ENCODE measurements at places on chromosomes 7 and 10. TPM values are rescaled to one million over a fixed set of nuclear protein-coding genes. Genes with fewer than 3 reads are reported as not detected.

DNA sequence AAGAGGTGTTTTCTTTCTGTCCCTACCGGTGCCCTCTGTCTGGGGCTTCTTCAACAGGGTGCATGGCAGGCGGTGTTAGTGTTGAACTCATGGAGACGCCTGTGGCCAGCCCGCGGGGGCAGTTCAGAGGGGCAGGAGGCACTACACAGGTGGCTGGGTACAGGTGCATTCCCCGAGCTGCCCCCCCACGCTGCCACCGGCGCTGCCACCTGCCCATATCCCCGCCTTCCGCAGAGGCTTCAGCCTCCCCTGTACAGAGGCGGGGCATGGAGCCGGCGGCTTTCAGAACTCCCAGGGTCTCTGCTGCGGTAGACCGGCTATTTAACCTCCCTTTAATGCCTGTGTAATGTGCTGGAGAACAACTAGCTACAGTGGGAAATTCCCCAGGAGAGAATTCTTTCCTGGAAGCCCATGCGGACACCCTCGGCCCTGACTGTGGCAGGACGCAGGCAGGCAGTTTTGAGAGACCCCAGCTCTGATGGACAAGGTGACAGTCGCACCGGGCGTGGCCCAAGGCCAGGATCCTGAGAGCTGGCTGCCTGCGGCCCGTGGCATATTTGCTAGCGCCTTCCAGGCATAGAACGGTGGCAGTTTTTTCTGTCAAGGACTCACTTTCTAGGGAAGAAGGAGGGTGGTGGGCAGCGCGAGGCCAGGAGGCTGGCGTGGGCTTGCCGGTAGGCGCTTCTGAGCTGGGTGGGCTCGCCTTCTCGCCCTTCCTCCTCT is 53.7 kb upstream of the ZNF32 start:
- no peaks in the 10 kb centered on the region for H3K36me3 ChIP-seq
- H3K27me3 ChIP-seq, result peaks cover 3% of the 10 kb centered on the region
- DNase-seq, result no peak
- H3K4me3 ChIP-seq, result no peak overlapping the region

ITIH5 gene
- total RNA-seq, result 3.9 TPM

DNA sequence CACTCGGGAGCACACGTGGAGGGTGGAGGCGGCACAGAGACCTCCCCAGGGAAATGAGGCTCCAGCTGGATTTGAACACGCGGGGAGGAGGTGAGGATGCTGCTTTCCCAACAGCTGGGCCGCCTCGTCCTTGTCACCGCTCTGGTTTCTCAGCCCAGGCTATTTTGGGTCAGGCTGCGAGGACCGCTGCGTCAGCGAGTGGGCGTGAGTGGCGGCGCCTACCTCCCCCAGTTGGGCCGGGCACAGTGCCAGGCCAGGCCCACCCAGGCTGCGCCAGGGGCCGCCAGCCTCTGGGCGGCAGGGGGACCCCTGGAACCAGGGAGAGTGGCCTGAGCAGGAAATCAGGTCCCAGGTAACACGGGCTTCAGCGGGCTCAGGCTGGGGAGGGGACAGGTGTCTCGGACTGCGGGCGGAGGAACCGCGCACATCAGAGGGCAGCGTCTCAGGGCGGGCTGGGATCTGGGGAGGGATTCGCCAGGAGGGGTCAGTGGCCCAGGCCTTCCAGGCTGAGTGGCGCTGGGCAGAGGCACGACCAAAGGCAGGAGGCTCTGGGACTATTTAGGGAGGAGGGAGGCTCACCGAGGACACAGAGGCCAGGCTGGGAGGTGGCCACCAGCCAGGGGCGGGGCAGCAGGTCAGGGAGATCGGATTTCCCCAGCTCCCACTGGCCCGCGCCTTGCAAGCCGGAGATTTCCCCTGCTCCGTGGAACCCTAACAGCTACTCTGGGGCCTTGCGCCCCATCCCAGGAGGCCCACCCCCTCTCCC is 125.2 kb upstream of the RET start:
- peak overlapping the region; percentile 27 for H3K4me3 ChIP-seq
- peak; percentile 79 for DNase-seq
- no peak overlapping the region for H3K27ac ChIP-seq
- H3K4me1 ChIP-seq, result peaks cover 21% of the 10 kb centered on the region
- H3K36me3 ChIP-seq, result no peaks in the 10 kb centered on the region
- peaks cover 12% of the 10 kb centered on the region for H3K27me3 ChIP-seq

VAX1 gene
- total RNA-seq, result not detected

DNA sequence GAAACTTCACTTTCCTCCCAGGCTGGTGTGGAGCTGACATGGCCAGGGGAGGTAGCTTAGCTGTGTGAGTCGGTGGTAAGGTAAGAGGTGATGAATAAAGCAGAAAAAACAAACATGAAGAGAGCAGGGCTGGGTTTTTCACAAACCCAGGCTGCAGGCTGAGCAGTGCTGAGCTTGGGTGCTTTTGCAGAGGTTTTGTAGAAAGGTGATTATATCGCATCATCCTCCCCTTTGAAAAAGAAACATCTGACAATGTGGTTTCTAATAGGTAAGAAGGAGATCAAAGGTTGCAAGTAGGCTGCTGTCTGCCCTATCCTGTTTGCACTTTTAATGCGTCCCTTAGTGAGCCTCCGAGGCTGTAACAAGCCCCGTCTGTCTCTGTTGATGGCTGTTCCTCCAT is 69.6 kb upstream of the GRM8 start:
- no peaks in the 10 kb centered on the region for H3K36me3 ChIP-seq
- H3K27ac ChIP-seq, result no peak overlapping the region
- H3K27me3 ChIP-seq, result no peaks in the 10 kb centered on the region
- H3K4me3 ChIP-seq, result no peak overlapping the region
- no peak for DNase-seq

GRCh38 chr10:1788401-1788800 is 51.1 kb upstream of the ADARB2 start:
- DNase-seq, result no peak
- no peak overlapping the region for H3K27ac ChIP-seq
- H3K4me1 ChIP-seq, result no peaks in the 10 kb centered on the region
- no peaks in the 10 kb centered on the region for H3K36me3 ChIP-seq
- no peak overlapping the region for H3K4me3 ChIP-seq
- H3K27me3 ChIP-seq, result no peaks in the 10 kb centered on the region
